ENCODE measurements at places on chromosomes 3 and 15. TPM values are rescaled to one million over a fixed set of nuclear protein-coding genes. Genes with fewer than 3 reads are reported as not detected.

Gene THUMPD3
- 29.0 TPM for polyA plus RNA-seq

Gene LRRK1
- polyA plus RNA-seq, result 2.9 TPM

Gene LRRIQ4
- polyA plus RNA-seq, result not detected

Gene ASB14
- polyA plus RNA-seq, result 0.57 TPM

Gene PLIN1
- polyA plus RNA-seq, result 38.8 TPM

Gene PPARG
- 16.7 TPM for polyA plus RNA-seq

Gene MUC4
- polyA plus RNA-seq, result 0.02 TPM

Gene NRROS
- polyA plus RNA-seq, result 2.2 TPM

Gene CSTA
- polyA plus RNA-seq, result 3.6 TPM

Gene WDR49
- polyA plus RNA-seq, result 4.4 TPM

Gene RHCG
- polyA plus RNA-seq, result 0.93 TPM

Gene IFT57
- polyA plus RNA-seq, result 14.3 TPM

Gene SKIL
- 9.6 TPM for polyA plus RNA-seq

Gene EXOSC7
- polyA plus RNA-seq, result 30.0 TPM

Gene DVL3
- polyA plus RNA-seq, result 39.8 TPM

Gene SLC24A1
- polyA plus RNA-seq, result 2.4 TPM

Gene AHSG
- 0.05 TPM for polyA plus RNA-seq

Gene ENTPD3
- 0.20 TPM for polyA plus RNA-seq

Gene DAZL
- not detected for polyA plus RNA-seq

Gene RFTN1
- polyA plus RNA-seq, result 21.2 TPM

Gene P2RY14
- 1.9 TPM for polyA plus RNA-seq

Gene THSD4
- 40.5 TPM for polyA plus RNA-seq

Gene SCAMP2
- 36.1 TPM for polyA plus RNA-seq

Gene GOLGA6L7
- polyA plus RNA-seq, result not detected

Gene POPDC2
- polyA plus RNA-seq, result 504 TPM

Gene TMEM212
- polyA plus RNA-seq, result not detected

Gene CPNE9
- 0.07 TPM for polyA plus RNA-seq

Gene ACOX2
- polyA plus RNA-seq, result 33.9 TPM

Gene UROC1
- polyA plus RNA-seq, result not detected

Gene RTP1
- polyA plus RNA-seq, result not detected

Gene ALDH1A2
- polyA plus RNA-seq, result 14.7 TPM

Gene CHST2
- polyA plus RNA-seq, result 2.0 TPM

Gene SH3GL3
- polyA plus RNA-seq, result 0.88 TPM

Gene ACP3
- 0.41 TPM for polyA plus RNA-seq

Gene SAMMSON
- not detected for polyA plus RNA-seq

Gene EMC7
- polyA plus RNA-seq, result 109 TPM

Data from right cardiac atrium (tissue), 5 donors.